ENCODE measurements at places on chromosomes 1 and 21. TPM values are rescaled to one million over a fixed set of nuclear protein-coding genes. Genes with fewer than 3 reads are reported as not detected.

LCE1E gene
- total RNA-seq: not detected

SHISA4 gene
- 28.4 TPM for total RNA-seq

OR10J1 gene
- total RNA-seq: not detected

LRRC38 gene
- total RNA-seq: 7.4 TPM

OR2T35 gene
- total RNA-seq: not detected

CACHD1 gene
- 39.9 TPM for total RNA-seq

FMN2 gene
- 2.9 TPM for total RNA-seq

HFM1 gene
- 9.0 TPM for total RNA-seq

RPS6KA1 gene
- 32.4 TPM for total RNA-seq

NUDT4B gene
- 9.4 TPM for total RNA-seq

ATP6V1G3 gene
- total RNA-seq: 1.9 TPM

ANKRD65 gene
- total RNA-seq: 6.9 TPM

XCL2 gene
- total RNA-seq: not detected

KIF21B gene
- total RNA-seq: 3.2 TPM

PFDN2 gene
- 16.2 TPM for total RNA-seq

ACTA1 gene
- total RNA-seq: 980 TPM

DIO1 gene
- 8.6 TPM for total RNA-seq

S100A11 gene
- 48.2 TPM for total RNA-seq

CGN gene
- total RNA-seq: 20.6 TPM

C1orf167 gene
- 1.1 TPM for total RNA-seq

SETDB1 gene
- total RNA-seq: 61.7 TPM

RPE65 gene
- total RNA-seq: not detected

DNAJC28 gene
- 2.2 TPM for total RNA-seq

KCNJ9 gene
- 0.12 TPM for total RNA-seq

SYDE2 gene
- total RNA-seq: 19.5 TPM

FAM72A gene
- 3.2 TPM for total RNA-seq

TMEM269 gene
- 0.47 TPM for total RNA-seq

ANGPTL3 gene
- 1.2 TPM for total RNA-seq

C1orf94 gene
- not detected for total RNA-seq

FHAD1 gene
- total RNA-seq: 3.2 TPM

NPHS2 gene
- total RNA-seq: 46.4 TPM

CTSS gene
- 46.1 TPM for total RNA-seq

TMIGD3 gene
- total RNA-seq: 0.47 TPM

C1orf115 gene
- total RNA-seq: 15.6 TPM

AQP10 gene
- 0.12 TPM for total RNA-seq

TRIM58 gene
- 9.3 TPM for total RNA-seq

TLR5 gene
- 6.5 TPM for total RNA-seq

SHC1 gene
- total RNA-seq: 56.2 TPM

LCE1F gene
- total RNA-seq: not detected

TFF2 gene
- total RNA-seq: not detected

FCRL1 gene
- total RNA-seq: 2.2 TPM

ESPN gene
- total RNA-seq: 9.3 TPM

CD34 gene
- total RNA-seq: 43.6 TPM

COA6 gene
- 24.0 TPM for total RNA-seq

SERTAD4 gene
- 2.3 TPM for total RNA-seq

SAMD13 gene
- total RNA-seq: 3.0 TPM

FBXO2 gene
- 1.4 TPM for total RNA-seq

FCRL5 gene
- 0.23 TPM for total RNA-seq

CNKSR1 gene
- 7.6 TPM for total RNA-seq

GPR52 gene
- 3.4 TPM for total RNA-seq

SH2D1B gene
- total RNA-seq: 0.35 TPM

OR10X1 gene
- total RNA-seq: not detected

OLIG2 gene
- 0.06 TPM for total RNA-seq

KRTAP20-1 gene
- total RNA-seq: not detected

PAQR6 gene
- total RNA-seq: 1.9 TPM

PGLYRP4 gene
- total RNA-seq: not detected

MEGF6 gene
- total RNA-seq: 29.9 TPM
